Suprapubic skin (tissue), 4 donors: ENCODE measurements at places on chromosomes 2 and 18. TPM values are rescaled to one million over a fixed set of nuclear protein-coding genes. Genes with fewer than 3 reads are reported as not detected.

DNA sequence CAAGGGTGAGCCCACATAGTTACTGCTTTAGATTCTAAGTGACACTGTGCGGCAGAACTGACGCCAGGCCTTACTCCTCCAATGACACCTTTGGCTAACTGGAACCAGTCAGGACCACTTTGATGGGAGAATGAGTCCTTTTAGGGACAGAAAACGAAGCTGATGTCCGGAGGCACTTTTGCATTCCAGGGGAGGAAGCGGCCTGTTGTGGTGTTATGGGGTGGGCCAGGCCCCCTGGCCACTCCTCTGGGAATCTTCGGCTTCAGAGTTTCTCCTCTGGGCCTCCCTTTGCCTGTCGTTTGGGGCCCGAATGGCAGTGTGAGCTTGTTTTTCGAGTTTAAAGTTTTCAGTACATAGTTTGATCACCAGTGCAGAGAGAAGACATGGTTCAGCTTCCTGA lies 65.9 kb downstream of the MBP start:
- DNase-seq, result no peak

The DLGAP1 gene
- 4.7 TPM for total RNA-seq

GRCh38 chr2:3433776-3434400 lies 54.4 kb downstream of the TRAPPC12 start:
- DNase-seq, result no peak

The PRSS56 gene
- total RNA-seq, result not detected

DNA sequence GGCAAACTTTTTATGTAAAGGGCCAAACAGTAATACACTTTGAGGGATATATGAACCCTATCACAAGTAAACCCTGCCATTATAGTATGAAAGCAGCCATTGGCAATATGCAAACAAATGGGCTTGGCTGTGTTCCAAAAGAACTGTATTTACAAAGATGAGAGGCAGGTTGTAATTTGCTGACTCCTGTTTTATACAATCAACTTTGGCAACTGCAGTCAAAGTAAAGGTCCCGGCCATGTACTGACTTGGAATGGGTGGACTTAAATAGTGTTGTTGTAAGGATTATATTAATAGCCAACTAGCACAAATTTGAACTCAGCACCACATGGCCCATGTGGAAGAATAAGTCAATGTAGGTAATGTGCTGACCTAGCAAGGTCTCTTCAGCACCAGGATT lies 223.4 kb downstream of the WDPCP start:
- no peak for DNase-seq

The HRH4 gene
- not detected for total RNA-seq

The CLASP1 gene
- total RNA-seq, result 66.3 TPM

The APLF gene
- 9.9 TPM for total RNA-seq
